WTC11 (cell line): ENCODE measurements at places on chromosomes 5 and 9. TPM values are rescaled to one million over a fixed set of nuclear protein-coding genes. Genes with fewer than 3 reads are reported as not detected.
A peak's percentile ranks its signal among the peaks of the same experiment; 100 is the strongest.

The GABRA6 gene
- not detected in 3 replicates for total RNA-seq

The ZNF346 gene
- total RNA-seq: 18.4 to 25.4 TPM (median 19.4 TPM) in 3 replicates

DNA sequence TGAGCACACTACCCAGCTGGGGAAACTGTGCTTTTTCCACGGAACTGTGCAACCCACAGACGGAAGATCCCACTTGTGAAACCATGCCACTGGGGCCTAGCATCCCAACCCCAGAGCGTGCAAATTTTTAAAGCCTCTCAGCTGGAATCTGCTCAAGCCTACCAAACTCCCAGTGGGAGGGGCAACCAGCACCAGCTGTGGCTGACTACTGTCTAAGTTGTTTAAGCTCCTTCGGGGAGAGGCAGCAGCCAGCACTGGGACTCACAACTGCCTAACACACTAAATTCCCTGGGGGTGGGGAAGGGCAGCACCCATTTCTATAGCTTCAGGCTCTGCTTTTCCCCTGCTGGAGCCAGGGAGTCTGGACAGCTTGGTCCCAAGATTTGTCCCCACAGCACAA is 287.6 kb upstream of the MSX2 start:
- no peak for DNase-seq

DNA sequence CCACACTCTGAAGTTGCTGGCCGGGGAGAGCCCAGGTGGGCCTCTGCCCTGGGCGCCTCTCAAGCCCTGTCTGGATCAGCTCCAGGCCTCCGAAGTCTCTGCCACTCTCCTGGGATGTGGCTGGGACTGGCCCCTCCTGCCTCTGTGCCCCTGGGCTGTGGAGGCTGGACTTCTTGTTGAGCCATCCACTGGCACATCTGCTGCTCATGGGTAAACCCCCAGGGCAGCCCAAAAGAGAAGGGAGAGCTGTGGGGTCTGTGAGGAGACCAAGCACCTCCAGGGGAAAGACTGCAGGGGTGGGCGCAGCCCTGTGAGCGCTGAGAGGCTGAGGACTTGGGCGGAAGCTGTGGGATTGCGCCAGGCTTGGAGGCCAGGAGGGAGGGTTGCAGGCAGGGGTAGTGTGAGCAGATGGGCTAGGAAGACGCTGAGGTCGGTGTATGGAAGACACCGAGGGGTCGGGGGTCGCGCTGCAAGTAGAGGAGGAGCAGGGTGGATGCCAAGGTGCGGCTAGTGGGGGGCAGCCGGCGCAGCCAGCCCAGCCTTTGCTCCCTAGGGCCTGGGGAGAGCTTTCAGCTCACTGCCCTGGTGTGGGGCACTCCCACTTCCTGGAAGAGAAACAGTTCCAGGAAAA is 118.1 kb downstream of the WNK2 start:
- peak; percentile 4 for DNase-seq

DNA sequence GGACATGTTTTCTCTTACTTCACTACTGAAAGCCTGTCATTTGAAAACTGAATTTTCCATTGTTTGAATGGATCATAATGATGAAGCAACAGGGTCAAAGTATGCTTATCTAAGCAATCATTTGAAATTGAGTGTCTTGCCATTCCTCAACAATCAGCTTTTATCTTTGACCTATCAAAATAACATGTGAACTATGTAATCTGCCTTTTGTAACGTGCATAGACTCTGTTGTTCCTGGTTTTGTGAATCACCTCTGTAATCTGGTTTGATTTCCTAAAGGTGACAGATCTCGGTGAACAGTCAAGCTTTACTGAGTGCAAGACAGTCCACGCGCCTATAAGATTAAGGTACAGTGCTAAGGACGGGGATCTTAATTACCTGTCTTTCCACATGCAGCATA is 3.3 kb downstream of the MEF2C start:
- no peak for DNase-seq

GRCh38 chr5:45334939-45335338 is 361.2 kb downstream of the HCN1 start:
- no peak for DNase-seq

- no peak for DNase-seq
These were observed 667 bp downstream of the FBXO10 start for GRCh38 chr9:37575511-37575914.

DNA sequence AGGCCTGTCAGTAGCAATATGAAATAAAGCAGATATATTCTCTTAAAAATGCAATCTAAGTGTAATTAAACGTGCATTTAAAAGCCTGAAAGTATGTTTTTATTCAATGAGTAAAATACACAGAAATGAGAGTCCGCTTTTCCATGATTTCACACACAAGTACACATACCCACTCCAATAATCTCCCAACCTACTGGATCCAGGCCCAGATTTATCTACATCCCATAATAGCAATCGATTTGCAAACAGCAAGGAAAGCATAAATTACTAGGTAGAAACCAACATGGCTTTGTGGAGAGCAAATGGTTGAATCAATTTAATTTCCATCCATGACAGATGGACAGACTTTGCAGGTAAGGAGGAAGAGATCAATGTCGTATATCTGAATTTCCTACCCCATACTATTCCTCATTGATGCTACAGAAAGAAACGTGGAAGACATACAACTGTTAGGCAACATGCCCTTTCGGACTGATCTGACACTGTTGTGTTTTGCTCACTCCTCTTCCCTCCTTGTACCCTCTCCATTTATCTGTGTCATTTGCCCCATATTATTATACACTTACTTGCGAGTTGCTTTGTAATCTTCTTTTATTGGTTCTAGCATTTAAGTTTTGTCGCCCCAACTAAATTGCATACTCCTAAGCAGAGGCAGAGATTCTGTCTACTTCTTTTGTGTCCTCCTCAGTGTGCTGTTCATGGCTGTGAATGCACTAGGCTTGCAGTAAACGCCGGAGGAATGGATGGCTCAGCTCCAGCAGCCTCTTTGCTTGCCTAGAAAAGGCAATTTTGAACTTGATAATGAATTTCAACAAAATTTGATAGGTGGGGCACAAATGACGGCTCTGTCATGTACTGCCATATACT is 133.6 kb downstream of the NFIB start:
- DNase-seq: no peak

DNA sequence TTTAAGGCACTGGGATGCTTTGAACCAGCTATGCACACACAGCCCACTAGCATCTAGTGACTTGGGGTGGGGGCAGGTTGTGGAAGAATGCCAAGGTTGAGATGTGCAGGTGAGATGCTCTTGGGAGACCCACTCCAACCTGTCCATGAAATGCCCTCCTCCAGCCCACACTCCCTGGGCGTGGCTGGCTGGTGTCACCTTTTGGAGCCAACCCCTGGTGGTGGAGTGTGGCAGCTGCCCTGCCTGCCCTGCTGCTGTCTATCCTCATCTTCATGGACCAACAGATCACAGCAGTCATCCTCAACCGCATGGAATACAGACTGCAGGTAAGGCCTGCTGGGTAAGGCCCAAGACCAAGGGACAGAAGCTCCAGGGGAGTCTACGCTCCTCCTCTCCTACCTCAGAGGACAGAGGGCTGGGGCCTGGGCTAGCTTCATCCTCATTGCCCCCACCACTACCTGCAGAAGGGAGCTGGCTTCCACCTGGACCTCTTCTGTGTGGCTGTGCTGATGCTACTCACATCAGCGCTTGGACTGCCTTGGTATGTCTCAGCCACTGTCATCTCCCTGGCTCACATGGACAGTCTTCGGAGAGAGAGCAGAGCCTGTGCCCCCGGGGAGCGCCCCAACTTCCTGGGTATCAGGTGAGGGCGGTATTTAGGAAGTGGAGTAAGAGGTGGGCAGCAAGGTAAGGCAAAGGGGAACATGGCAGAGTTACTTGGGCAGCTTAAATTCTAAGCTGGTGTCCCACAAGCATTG is 7.4 kb downstream of the SLC4A9 start:
- DNase-seq: no peak

- no peak for DNase-seq
These were observed 274.3 kb downstream of the AUH start for GRCh38 chr9:91087462-91087759.
